ENCODE measurements at places on chromosomes 5 and 9.

GRCh38 chr9:130372057-130372456 lies 72.7 kb upstream of the ASS1 start:
- no peak for DNase-seq

DNA sequence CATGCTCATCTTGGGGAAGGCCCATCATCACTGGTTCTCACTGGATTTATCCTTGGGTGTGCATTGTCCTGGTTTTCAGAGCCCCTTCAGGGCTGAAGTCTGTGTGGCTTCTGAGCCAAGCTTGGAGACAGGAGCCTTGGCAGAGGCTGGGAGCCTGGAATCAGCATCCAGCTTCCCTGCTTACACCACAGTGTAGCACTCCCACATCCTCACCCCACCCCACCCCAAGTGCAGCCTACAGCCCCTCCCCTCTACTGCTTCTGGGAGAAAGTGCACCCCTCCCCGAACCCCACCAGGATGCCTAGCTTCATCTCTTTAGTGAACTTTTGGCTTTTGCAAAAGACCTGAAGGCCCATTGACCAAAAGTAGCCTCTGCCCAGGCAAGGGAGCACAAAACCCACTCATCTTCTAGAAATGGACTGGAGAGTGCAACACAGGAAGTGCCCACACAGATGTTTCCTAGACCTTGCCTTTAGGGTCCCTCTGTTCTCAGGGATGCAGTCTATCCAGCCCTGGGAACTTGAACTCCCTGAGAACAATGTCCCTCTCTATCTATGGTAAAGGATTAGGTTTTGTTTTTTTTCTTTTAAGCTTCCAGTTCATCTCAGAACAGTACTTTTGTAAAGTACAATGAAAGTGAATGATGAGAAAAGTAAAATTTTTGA lies 189.7 kb downstream of the PALM2AKAP2 start:
- no peak for DNase-seq

DNA sequence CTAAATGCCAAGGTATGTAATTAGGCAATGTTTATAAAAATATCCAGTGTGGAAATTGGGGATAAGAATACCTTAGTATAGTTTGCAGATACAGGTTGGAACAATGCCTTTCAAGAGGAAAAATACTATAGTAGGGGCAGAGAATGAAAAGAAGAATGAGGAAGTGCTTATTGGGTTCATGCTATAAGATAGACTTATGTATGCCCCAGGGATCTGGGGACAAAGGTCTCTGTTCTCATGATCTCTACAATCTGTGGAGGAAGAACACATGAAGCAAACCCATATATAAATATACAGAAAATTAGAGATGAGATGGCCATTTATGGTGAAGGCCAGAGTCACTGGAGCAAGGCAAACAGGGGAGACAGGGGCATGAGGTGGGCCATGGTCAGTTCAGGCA lies 106.5 kb upstream of the DAB2 start:
- no peak for DNase-seq

- DNase-seq = no peak
These were observed 14.9 kb downstream of the TXN start for GRCh38 chr9:110241260-110241857.

- DNase-seq = no peak
These were observed 13.1 kb upstream of the MSH3 start for GRCh38 chr5:80641353-80641752.

GRCh38 chr9:13628526-13628925 lies 349.0 kb upstream of the MPDZ start:
- no peak for DNase-seq

DNA sequence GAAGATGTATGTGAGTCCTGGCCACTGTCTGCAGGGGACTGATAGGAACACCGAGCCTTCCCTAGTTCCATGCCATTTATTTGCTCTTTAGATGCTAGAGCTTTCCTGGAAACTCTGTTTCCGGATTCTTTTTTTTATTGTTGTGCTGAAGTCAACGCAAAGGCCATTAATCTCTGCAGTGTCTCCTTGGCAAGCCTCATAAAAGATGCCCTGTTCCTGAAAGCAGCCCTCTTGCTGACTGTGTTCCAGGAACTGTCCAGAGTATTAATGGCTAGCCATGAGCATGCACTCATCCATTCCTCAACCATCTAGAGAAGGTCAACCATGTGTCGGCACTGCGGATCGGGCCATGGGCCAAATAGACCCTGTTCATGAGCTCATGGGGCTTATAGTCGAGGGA lies 42.9 kb upstream of the SMAD5 start:
- no peak for DNase-seq

DNA sequence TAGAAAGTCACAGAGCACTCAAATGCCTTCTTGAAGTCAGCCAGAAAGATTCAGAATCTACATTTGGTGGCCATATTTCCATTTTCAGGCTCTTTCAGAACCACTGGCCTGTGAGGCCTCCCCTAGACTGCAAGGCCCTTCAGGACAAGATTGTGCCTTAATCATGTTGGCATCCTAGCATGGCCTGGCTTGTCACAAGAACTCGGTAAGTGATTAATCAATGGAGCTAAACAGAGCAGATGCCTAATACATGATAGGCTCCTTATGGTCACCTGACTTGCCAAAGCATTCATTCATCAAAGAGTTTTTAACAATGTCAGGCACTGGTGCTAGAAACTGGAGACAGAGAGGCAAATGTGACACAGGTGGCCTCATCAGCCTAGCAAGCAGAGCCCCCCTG lies 70.3 kb downstream of the PGM5 start:
- no peak for DNase-seq

DNA sequence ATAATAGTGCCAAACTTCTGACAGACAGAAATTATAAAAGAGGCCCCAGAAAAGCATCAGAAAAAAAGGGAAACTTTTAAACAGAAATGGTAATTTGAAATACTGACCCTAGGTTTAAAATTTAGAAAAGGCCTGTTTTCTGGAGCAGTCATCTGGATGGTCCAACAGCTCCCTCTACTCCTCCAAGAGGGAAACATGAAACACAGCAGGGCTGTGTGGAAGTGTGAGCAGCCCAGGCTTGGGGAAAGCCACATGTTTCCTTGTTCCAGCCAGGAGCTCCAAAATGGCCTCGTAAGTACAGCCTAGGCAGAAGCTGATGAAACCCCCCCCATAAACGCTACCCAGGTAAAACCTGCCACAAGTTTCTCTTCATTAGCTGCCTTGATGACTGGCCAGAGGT lies 499.3 kb upstream of the ADAMTS16 start:
- no peak for DNase-seq

- no peak for DNase-seq
These were observed 70.3 kb downstream of the UGCG start for GRCh38 chr9:111966861-111967291.

DNA sequence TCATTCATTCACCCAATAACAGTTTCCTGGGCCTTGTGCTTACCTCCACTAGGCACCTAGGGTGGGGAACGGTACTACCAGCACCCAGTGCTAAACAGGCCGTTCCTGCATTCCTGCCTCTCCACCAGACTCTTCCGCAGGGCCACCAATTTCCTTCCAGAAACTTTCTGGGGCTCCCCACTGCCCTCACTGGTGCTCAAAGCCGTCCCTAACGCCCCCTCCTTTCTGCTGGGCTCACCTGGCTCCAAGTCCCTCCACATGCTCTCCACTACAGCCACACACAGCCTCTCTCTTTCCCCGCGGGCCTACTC lies 1.4 kb downstream of the PHF19 start:
- no peak for DNase-seq

DNA sequence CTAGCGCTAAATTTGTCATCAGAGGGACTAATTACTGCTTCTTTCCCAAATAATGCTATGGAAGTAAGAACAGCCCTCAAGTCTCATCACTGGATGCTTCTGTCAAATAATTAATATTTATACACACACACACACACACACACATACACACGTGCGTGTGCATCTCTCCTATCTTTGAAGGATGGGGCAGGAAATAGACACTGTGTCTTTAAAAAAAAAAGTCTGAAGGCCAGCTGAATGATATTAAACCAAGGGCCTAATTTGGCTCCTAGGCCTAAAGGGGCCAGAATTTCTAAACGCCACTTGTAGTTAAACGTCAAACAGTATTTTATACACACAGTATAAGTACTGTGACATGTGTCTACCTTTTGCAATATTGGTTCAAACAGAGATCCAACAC lies 3.3 kb downstream of the SLF1 start:
- no peak for DNase-seq

DNA sequence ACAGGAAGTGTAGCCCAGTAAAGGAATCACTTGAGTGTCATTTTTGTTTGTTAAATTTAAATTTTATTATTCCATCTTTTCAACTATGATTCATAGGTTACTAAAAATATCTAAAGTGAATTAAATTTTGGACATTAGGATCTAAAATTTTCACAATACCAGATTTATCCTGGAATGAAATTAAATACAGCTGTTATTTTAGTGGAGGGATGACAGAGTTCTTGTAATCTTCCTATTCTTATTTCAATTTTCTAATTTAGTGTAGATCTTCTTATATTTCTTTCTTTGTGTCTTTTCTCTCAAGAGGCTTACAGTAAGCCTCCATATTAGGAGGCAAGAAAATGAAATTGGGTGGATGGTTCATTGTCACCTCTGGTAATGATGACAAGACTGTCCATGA lies 167.9 kb upstream of the TNC start:
- DNase-seq = no peak

- no peak for DNase-seq
These were observed 346.8 kb downstream of the TRIM36 start for GRCh38 chr5:114822863-114823262.

DNA sequence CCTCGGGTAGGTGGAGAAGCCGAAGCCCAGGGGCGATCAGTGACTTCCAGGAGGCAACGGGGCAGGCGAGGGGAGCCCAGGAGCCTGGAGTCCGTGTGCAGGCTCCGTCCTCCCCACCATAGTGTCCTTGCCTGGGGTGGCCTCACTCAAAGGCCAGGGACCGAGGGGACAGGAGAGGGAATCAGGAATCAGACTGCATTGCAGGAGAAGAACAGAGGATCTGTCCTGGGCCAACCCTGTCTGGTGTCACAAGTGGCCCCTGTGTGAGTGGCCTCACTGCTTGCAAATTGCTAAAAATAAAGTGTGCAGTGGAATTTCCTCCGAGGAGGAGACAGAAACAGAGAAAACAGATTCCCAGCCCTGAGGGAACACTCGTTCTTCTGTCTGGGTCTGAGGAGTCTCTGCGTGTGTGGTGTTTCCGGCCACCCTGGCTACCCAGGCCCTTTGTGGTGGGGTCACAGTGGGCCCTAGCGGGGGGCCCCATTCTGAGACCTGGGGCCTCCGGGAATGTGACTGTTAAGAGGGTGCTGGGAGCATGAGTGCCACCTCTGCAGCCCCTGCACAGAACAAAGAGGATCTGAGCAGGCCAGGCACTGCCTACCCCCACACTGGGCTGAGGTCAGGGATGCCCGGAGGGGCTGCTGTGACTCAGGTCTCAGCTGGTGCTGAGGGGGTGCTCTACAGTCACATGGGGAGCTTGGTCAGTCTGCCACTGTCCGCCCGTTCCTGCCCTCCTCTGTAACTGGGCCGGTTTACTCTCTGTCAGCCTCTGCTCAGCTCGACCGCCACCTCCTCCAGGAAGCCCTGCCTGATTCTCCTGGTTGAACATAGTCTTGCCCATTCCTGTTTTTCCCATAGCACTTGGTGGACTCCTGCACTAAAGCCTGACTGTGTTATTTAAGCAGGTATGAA lies 7.4 kb downstream of the TRAF1 start:
- no peak for DNase-seq

- DNase-seq = no peak
These were observed 63.5 kb downstream of the C9orf50 start for GRCh38 chr9:129557192-129558036.

- DNase-seq = no peak
These were observed 664.9 kb downstream of the TAF11L14 start for GRCh38 chr5:18299166-18299565.

DNA sequence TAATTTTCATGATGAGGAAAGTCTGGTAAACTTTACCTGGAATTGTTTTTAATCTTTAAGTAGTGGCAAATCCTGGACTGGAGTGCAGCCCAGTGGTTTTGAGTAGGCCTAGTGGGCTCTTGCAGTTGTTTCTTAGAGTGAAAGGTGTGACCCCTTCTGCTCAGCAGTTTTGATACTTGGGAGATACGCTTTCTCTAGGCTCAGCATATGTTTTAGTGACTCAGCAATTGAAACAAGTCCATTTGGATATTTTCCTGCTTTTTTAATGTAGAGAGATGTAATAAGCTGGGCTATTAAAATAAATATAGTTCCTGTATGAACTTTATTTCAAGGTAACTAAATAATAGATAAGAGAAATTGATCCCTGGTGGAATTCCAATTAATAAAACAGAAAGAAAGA lies 6.0 kb downstream of the POLR3G start:
- DNase-seq = no peak

- DNase-seq = no peak
These were observed 37.2 kb upstream of the S1PR3 start for GRCh38 chr9:88954066-88954465.

- DNase-seq = no peak
These were observed 392.8 kb upstream of the DAP start for GRCh38 chr5:11153670-11154382.

DNA sequence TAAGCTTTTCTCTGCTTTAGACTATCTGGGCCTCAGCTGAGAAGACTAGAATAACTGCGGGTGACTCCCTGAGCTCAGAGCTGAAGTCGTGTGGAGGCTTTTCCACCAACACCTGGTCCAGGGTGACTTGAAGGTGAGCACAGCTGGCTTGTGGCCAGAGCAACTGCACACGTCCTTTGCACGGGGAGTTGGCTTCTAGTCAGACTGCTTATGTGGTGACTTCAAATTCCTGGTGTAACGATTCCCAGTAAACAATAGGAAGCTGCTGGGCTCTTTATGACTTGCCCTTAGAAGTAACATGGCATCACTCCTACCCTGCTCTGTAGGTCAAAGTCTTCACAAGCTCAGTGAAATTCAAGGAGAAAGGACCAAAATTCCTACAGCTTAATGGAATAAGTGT lies 800.6 kb upstream of the CDH6 start:
- no peak for DNase-seq

- no peak for DNase-seq
These were observed 103.0 kb downstream of the PCSK5 start for GRCh38 chr9:75993434-75993833.

- no peak for DNase-seq
These were observed 110.1 kb downstream of the MVB12B start for GRCh38 chr9:126436545-126437267.

DNA sequence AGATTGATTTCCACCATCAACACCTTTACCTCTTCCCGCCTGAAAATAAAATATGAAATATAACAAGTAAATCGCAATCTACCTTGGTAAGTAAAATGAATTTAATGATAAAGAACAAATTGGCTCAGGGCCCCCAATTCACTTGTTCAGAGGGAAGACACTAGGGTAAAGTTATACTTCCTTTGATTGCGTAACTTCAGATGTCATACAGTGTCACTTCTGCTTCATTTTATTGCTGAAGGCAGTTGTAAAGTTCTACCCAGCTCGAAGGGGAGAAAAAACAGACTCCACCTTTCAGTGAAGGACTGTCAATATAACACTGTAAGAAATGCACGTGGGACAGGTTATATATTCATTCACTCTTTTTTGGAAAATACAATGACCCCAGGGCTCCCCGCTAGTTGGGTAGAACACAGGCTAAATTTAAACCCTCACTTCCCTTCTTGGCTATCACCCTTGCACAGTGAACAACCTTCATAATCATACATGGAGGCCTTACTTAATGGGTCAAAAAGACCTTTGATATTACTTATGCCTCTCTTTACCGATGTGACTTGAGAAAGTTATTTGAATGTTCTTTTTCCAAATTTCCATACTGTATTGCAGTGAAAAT lies 848.8 kb downstream of the MAT2B start:
- no peak for DNase-seq

Data from GM10248 (cell line).